A549 (cell line): ENCODE measurements at places on chromosomes 2 and 18. TPM values are rescaled to one million over a fixed set of nuclear protein-coding genes. Genes with fewer than 3 reads are reported as not detected.

The PARD3B gene
- polyA plus RNA-seq, result 1.1 to 1.2 TPM (median 1.2 TPM) in 3 replicates

DNA sequence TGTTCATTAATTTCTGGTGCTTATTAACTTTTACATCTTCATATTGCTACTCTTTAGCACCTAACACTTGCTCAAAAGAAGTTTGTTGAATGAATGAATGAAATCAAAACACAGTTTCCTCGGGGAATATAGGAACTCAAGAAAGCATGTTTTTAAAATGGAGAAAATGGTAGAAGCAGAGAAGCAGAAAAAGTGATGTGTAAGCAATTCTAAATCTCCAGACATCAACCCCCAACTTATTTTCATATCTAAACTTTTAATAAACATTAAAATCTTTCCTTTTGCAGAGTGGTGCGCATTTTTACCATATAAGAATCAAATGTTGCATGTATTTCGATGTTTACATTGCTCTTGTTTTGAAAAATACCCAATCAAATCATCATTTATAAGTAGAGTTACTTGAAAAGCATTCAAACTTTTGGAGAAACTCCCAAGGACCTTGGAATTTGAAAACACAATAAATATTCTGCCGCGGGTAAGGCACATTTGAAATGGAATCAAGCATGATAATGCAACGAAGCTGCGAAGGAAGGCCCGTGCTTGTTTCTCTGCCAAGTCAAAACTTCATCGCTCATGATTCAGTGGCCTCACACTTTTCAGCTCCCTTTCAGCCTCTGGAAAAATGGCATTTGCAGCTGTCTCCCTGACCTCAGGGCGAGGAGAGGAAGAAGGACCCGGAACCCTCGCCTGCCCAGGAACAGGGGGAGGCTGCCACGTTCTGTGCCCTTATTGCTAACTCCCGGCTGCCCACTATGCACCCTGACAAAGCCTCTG, 26.7 kb upstream of the SMIM21 start:
- no peak for DNase-seq

The MC4R gene
- 0.05 to 0.08 TPM in 2 of 3 replicates, not detected in the other for polyA plus RNA-seq

The SP5 gene
- polyA plus RNA-seq, result not detected in 3 replicates

DNA sequence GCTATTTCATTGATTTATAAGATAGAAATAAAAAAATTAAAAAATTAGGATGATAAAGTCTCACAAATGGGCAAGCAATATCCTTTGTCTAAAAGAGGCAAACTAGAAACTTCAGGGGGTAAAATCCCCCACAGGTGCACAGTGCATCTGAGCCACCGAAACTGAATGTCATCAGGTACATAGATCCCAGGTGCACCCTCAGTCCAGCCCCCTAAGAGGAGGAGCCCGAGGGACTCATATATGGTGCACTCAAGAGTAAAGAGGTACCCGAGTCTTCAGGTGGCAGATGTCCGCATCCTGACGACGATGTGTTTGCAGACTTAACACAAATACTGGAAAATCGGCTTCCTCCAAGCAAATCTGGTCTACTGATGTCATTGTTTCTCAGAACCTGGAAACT, 11.3 kb downstream of the QPCT start:
- DNase-seq, result no peak

GRCh38 chr2:211900000-211900399, 638.6 kb downstream of the ERBB4 start:
- DNase-seq, result no peak

DNA sequence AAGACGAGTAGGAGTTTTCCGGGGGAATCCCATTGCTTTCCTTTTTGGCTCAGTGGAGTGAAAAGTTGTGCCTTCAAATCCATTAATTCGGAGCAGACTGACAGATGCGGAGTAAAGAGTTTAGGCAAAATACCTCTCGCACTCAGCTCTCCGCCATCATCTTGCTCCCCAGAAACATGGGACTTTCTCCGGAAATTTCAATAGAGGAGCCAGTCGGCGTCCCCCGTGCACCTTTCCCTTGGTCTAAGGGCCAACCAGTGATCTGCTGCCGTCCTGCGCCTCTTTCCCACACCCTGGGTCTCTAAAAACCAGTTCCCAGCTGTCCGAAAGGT, 318 bp downstream of the TYW5 start:
- DNase-seq, result no peak

DNA sequence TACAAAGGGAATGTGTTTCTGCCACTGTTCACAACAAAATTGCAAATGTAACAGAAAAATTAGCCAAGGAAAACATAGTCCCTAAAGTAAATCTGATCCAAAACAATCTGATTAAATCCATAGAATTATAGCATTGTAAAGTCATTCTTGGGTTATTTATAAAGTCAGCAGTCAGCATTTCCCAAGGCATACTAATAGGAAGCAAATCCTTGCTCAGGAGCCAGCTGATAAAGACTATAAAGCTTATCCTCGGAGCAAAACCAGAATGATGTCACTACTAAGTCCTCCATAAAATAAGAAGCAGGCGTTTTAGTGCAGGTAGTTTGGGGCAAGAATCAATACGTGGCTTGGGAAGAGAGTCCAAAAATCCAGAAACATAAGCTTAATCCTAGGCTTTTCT, 67.3 kb upstream of the CSRNP3 start:
- no peak for DNase-seq

The PIGN gene
- 12.9 to 13.6 TPM (median 13.0 TPM) in 3 replicates for polyA plus RNA-seq

DNA sequence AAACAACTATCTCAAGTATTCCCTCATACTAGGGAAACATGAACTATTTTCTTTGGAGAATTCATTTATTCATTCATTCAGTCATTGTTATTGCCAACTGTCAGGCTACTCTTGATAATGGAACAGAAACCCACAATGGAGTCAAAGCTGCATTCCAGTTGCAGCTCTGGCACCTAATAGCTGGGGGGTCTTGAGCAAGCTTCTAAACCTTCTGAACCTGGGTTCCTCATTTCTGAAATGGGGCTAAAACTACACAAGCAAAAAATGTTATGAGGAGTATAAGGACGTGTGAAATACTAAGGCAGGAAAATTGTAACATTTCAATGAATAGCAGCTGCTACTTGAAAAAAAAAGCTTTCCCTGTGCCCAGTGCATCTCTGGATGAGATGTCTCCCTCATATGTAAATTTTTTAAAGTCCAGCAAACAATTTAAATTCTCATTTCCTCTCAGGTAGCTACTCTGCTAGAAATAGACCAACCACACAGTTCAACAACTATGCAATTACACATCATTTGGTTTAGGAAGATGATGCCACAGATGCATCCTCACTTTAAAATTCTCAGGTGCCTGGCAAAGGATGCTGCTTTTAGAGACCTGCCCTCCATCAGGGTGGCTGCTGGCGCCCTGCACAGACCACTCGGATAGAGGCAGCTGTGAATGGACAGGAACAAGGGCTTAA, 38.5 kb downstream of the SPRED2 start:
- DNase-seq, result no peak

GRCh38 chr2:86790676-86791572, at the start of gene CD8A:
Gene CD8A, minus strand, starts transcription at chr2:86790913. Its CDS starts 88 bp downstream, at chr2:86790825.
- no peak for DNase-seq
